Cardiac septum (tissue), 1 donor: ENCODE measurements at places on chromosomes 3 and 15.

DNA sequence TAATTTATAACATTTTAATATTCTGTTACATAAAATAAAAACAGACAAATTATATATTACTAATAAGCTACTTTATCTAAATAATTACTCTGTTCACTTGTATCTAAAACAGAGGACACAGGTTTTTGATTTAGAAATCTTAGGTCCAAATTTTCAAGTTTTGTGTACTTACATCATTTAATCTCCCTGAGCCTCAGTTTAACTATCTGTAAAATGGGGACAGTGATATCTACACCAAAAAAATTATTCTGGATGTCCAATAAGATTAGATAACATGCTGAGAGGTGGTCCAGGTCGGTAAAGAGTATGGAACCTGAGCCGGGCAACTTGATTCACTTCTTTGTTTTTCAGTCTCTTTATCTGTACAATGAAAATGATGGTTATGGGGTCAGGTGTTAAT is 263.8 kb upstream of the CDIN1 start:
- DNase-seq: no peak

GRCh38 chr3:105866656-105867653 is 1.9 kb downstream of the CBLB start:
- DNase-seq: no peak

DNA sequence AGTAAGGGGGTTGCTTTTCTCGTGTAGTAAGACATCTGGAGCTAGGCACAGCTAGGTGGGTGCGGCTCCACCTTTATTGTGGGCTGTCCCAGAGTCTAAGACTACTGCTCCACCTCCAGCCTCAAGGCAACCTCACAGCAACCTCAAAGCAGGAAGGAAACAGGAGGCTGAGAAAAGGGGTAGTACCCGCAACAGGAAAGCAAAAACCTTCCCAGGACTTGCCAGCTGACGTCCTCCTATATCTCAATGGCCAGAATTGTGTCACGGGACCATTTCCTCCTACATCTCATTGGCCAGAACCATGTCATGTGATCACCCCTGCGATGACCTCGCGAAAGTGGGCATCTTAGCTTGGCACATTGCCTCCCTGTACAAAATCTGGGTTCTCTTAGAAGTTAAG is 4.3 kb upstream of the GPR160 start:
- DNase-seq: no peak

GRCh38 chr3:32109256-32109655 is 2.8 kb downstream of the GPD1L start:
- peak; percentile 87 for DNase-seq
